Stimulated activated CD8-positive, alpha-beta memory T cell treated with anti-CD3 and anti-CD28 coated beads, Interleukin-4, amount 100 ng/mL, for 1 hour (primary cell): ENCODE measurements at places on chromosomes 2 and 18.

DNA sequence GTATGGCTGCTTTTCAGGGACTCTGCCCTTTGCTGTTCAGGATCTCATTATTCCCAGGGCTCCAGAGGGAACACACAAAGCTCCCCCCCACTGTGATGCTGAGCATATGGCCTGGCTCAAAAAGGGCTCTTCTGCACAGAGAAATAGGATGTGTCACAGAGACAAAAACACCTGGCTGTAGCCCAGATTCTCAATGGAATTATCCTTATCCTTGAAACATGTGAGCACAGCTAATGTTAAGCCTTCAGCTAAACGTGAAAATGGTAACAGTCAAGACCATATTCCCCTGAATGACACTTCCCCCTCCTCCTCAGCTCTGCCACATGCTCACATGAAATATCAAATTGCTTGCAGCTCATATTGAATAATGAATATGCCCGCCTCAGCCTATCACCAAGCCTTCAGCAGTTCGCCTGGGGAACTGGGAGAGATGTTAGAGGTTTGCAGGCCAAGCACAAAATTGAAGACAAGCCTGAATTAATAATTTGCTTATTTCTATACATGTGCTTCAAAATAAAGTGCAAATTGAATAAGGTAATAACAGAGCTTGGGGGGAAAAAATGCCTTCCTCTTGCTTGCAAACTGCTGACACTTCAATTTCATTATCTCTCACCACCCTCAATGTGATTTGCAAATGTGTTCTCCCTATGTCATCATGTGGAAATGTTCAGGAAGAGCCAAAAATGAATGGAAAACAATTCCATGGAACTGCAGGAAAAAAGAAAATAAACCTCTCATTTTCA lies 181.0 kb upstream of the HNRNPA3 start:
- no peak for DNase-seq

DNA sequence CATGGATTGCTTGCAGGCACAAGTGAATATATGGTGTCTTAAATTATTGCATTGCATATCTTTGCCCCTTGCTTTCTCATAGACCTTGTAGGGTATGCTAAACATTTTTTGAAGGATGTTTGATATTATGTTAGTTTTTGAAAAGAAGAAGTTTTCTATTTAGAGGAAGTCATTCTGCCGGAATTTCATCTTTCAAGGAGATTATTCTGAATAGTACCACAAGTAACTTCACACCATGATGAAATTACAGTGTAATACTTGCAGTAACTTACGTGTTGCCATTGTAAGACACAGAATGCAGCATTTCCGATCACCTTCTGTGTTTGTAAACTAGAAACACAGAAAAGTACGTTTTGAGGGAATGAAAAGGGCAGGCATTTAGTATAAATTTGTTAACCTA lies 71.9 kb downstream of the ACVR2A start:
- no peak for DNase-seq

DNA sequence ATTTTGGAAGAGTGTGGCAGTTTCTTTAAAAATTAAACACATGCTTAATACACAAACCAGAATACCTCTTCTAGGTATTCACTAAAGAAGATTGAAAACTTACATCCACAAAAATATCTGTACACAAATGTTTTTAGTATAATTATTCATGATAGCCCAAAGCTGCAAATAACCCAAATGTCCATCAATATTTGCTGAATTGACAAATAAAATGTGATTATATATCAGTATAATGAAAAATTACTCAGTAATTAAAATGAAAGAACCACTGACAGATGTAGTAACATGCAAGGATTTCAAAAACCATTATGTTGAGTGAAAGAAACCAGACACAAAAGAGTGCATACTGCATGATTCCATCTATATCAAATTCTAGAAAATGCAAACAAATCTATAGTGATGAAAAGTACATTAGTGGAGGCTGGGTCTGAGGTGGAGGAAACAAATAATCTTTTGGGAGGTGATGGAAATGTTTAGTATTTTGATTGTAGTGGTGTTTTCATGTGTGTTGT lies 94.8 kb downstream of the QPCT start:
- DNase-seq, result no peak

DNA sequence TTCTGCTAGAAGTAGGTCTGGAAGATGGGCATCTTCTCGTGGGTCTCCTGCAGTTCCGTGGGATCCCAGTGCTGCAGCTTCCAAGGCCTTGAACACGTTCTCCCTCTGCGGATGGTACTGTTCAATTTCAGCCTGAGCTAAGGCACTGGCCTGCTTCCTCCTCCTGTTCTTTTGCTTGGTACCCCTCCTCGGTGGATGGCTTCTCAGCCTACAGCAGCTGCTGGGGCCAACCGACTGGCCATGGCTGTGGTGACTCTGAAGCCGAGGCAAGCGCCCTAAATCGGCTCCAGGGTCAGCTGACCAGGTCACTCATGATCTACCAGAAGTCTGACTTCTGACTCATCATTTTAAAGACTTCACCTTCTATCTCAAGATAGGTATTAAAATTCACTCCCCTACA lies 150.2 kb downstream of the NBAS start:
- DNase-seq, result no peak

DNA sequence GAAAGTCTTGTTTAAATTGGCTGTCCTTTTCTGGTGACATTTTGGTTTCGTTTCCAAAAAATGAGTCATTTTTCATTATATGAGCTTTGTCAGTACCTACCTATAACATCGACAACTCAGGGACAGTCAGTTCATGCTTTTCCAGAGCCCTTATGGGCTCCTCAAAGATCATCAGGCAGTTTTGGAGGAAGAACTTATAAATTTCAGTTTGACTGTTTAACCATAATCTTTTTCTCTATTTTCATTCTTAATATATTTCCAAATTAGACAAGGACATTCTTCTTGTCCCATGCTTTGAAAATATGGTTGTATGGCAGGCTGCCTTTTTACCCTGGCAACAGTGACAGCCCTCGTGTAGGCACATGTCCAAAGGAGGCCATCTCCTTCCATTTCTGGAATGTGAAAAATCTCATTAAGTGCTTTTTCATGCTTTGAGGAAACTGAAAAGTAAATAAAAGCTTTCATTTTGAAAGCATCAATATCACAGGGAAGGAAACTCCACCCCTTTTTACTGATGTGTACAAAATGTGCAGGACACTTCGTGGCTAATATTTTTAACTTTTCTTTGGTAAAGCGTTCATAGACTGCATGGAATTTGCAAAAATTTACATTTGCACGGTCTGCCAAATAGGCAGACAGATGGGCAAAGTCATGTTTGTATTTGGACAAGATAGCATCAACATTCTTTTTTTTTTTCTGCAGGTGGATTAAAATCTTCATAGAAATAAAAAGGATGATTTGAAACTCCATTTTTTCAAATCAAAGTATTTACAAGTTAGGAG lies 7.2 kb upstream of the PROC start:
- no peak for DNase-seq

DNA sequence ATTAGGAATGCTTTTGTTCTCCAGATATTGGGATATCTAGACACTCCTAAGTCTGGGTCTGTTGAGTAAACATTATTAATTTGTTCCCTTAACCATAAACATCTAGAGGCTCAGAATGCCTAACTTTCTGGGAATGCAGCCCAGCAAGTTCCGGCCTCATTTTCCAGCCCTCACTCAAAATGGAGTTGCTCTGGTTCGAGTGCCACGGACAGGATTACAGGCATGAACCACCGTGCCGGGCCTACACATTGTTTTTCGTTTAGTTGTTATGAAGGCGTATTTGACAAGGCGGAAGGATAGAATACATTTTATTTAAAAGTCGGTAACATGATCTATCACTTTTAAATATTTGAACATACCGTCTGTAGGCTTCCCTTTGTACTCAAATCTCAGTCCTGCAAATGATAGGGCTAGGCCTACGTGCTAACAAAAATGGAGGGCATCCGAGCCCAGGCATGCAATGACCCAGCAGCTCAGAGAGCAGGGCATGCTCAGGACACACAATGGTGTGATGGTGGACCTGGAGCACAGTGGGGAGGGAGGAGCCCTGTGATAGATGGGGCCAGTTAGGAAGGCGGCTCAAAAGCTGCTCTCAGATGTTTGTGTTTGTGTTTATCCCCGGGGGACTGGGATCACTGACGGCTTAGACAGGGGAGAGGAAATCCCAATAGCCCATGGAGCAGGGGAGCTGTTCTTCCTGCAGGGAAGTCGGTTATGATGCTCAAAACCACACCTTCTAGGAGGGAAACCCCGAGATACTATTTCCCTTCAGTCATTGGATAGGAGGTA lies 2.9 kb upstream of the SCYGR1 start:
- no peak for DNase-seq

DNA sequence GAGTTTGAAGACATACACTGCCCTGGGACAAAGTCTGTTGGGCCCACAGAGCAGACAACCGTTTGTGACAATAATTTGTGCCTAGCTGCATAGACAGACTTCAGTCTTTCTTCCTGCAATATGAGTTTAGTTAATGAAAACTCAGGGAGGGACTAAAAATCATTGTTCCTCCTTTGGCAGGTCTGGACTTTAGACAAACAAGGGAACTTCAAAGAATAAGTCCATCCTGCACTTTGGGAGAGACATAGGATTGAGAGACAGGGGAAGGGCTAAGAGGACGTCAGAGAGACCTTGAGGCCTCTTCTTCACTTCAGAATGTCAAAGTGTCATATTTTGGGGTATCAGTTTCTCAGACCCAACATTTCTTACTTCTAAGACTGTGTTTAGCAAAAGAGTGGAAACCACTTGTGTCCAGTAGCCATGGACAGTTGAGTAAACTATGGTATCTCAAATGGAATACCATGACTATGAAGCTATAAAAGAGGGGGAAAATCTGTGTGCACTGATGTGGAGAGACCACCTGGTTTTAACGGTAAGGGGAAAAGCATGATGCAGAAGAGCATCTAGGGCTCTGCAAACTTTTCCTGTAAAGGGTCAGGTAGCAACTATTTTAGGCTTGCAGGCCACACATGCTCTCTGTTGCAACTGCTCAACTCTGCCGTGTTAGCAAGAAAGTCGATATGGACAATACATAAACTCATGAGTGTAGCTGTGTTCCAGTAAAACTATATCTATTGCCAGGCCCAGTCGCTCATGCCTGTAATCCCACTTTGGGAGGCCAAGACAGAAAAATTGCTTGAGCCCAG lies 217.8 kb upstream of the SH3BP4 start:
- no peak for DNase-seq

- no peak for DNase-seq
Observed at GRCh38 chr2:219446101-219446504, 11.5 kb downstream of the SPEG start.

GRCh38 chr2:218091746-218092145 lies 22.7 kb downstream of the RUFY4 start:
- no peak for DNase-seq

GRCh38 chr2:10079266-10079869 lies 843 bp downstream of the CYS1 start:
- DNase-seq, result no peak

DNA sequence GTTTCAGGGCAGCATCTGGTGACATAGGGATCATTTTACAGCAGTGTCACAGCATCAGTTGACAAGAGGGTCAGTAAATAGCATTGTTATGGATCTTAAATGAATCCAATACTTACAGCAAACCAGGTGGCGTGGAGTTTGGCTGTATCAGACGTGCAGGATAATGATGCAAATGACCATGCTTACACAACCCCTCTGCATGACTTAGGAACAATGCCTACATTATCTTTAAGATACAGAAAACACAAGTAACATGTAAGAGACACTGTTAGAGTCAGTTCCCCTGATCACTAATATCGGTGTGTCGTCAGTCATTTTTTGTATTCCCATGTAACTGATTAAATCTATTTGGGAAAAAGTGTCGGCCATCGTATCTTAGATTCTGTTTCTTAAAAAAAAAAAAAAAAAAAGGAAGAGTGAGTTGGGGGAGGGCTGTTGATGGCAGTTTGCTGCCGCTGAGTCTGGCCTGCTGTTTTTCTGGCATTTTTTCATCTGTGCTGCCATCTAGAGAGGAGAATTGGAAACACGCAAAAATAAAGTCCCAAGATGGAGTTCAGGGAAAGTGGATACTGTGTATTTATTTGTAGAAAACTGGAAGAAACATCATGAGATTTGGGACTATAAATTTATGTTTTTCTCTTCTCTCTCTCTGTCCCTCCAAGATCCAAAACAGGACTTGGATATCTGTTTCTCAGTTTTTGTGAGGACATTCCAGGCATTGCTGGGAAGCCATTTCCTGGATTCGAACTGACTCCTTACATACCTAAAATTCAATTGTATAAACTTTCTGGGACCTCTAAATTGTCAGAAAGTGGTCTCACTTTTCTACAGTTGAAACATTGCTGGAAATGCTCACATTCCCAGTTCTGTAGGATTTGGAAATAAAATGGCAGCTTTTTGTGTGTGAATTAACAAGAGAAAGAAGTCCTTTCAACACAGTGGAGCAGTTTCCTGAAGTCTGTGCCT lies 60.3 kb upstream of the AGPS start:
- peak; percentile 10 for DNase-seq

DNA sequence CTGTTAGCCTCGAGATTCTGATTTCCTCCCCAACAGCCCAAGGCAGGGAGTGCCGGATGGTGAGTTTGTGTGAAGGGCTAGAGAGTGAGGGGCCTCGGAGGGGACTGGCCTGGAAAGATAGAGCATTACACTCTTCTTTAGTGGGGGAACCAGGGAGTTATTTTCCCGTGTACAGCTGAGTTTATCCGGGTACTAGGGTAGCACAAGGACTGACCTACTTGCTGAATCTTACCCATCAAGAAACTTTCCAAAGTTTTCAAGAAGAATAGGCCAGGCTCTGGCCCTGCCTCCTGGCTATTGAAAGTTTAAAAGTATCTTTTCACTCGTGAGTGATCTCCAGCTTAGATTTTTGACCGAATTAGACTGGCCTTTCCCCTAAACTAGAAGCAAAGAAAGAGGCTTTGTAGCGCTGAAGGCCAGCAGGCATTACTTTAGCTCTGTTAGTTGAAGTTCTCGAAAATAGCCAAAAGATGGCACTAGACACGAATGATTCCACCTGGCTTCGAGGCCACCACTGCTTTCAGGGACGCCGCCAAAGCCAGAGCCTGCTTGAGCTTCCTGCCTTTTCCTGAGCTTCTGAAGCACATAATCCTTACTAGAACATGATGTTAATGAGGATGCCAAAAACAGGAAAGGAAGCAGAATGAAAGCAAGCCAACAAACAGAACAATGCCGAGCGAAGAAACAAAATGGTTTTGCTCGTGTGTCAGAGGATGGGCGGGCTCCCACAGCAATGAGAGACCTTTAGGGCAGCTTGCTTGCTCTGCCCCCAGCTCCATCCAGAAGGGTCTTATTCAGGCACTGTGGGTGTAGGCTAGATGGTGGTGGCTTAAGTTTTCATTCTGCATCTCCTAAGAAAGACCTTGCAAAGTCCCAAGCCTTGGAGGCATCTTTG lies 55.8 kb downstream of the TSN start:
- DNase-seq, result no peak

GRCh38 chr18:56702946-56703345 lies 51.8 kb downstream of the WDR7 start:
- no peak for DNase-seq

DNA sequence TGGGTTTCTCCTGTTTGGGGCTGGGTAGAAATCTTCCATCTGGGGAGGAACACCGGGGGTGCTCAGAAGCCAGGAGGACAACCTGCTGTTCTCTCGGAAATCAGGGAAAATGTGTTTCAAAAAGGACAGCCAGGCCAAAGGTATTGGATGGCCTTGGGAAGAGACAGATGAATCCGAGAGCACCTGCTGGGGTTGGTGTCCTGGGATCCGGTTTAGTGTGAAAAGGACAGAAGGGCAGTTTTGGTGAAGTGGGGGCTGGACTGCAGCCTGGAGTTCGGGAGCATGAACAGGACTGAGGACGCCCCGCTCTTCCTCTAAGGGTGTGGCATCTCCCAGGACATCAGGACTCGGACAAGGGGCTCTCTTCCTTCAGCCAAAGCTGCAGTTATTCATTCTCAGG lies 24.9 kb upstream of the SNTG2 start:
- no peak for DNase-seq
